ENCODE measurements at places on chromosomes 11 and 22.

DNA sequence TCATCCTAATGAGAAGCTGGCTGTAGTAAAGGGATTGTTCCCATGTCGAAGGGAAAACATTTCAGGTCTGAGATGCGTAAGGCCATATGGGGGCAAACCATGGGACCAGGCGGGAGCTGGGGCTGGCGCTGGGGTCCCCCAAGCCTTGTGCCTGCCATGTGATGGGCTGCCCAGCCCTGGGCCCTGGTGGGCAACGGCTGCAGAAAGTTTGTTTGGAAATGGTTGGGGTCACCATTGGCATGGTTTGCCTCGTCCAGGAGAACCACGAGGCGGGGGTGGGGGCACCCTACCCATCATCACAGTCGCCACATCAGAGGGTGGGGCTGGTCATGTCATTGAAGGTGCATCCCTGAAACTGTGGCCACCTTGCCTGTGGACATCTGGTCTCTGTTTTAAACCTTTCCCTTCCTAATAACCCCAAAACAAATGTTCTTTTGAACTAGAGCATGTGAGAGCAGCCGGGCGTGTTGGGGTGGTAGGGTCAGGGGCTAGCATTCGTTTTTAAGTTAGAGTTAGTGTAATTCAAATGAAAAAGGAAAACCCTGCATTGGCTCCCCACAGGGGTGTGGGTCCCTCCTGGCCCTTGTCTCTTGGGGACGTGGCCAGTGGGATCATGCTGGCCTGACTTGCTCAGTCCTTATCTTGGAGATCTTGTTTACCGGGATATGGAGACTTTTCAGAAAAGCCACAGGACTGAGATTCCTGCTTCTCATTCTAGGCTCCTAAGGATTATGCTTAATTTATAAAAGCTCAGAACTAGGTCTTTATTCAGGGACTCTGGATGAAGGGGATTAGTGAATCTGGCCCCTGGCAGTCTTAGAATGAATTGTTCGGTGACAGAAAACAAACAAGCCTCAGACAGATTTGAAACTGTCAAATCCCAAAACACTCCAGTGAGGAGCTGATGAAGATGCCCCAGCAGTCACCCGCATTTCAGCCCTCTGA is 98.5 kb downstream of the CTTN start:
- DNase-seq: no peak

GRCh38 chr11:66851698-66852465 is 5.0 kb upstream of the LRFN4 start:
- no peak for DNase-seq

DNA sequence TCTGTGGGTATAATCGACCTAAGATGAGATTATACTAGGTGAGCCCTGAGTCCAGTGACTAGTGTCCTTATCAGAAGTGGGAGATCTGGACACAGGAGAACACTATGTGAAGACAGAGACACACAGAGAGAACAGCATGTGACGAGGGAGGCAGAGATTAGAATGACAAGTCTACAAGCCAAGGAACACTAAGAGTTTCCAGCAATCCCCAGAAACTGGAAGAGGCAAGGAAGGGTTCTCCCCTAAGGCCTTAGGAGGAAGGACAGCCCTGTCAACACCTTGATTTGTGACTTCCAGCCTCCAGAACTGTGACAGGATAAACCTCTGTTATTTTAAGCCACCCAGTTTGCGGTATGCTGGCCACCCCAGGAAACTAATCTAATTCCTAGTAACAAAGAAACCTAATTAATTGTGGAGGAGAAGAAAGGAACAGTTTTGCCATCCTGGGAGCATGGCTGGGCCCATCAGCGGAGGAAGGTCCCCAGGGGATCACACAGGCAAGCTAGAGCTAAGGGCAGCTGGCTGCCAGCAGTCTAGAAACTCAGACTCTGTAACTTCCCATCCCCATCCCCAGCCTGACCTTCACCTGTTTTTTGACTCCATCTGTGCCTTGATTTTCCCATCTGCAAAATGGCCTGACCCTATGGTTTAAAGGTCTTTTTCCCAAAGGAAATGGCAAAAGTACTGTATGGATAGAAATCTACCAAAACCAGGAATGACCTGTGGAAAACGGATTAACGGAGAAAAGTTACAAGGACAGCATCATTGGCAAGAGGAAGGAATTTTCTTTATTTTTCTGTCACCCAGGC is 10.3 kb upstream of the THOC5 start:
- DNase-seq: no peak

- DNase-seq: no peak
Measured at GRCh38 chr22:46774253-46774979, 12.0 kb downstream of the TBC1D22A start.

- no peak for DNase-seq
Measured at GRCh38 chr22:46165977-46166376, 15.7 kb downstream of the PPARA start.

DNA sequence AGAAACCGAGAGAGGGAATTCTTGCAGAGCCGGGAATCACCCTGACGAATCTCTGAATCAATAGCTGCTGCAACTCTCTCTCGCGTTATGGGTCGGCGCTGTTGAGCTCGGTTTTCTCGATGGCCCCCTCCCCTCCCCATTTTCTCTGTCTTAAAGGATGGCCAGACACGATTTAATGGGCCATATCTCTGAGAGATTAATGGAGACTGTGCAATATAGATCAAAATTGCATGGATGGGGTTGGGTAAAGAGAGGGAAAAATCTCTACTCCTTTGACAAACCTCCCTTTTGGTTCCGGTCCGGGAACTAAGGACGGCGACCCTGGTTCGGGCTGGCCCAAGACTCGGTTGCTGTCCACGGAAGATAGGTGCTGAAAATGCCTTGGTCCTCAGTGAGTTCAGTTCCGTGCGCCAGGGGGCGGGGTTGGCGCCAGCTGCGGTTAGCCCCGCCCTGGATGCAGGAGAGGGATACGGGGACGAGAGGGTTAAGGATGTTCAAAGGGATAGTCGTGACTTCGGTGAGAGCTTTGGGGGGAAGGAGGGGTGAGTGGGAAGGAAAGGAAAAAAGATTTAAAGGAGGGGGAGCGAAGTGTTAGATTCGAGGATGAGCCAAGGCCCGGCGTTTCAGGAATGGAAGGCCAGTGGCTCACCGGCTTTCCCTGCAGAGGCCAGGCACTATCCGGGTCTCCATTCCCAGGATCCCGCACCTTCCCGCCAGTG is 103.6 kb upstream of the HSD17B12 start:
- DNase-seq: peak; percentile 65

DNA sequence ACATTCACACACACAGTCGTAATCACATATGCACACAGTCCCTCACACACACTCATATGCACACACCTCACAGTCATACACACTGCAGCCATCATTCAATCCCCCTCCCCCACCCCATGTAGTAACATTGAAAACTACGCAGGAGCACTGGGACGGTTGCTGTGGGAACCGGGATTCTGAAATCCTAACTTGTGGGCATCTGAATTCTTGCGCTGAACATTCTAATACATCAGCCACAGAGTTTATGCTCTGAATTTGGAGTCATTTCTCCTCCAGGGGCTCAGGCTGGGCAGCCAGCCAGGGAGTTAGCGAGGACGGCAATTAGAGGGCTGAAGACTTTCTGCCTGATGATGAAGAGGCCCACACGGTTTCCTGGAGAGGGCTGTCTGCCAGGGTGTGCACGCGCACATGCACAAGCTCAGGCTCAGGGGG is 32.7 kb downstream of the CD6 start:
- peak; percentile 51 for DNase-seq

DNA sequence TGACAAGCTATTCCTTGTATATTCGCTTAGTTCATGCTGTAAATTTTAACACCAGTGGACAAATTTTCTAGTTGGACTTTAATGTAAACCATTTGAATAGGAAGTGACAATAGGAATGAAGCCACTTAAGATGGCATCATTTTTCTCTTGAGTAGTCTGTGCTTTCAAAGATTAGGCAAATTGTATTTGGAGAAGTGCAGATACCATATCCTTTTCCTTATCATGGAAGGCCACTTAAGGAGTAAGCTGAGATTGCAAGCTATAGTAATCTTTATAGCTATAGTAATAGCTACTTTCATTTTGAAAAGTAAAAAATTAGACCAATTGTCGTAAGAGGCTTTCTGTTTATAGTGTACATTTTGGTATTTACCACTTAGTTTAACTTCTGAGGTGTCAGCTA is 12.8 kb downstream of the CAPRIN1 start:
- no peak for DNase-seq

DNA sequence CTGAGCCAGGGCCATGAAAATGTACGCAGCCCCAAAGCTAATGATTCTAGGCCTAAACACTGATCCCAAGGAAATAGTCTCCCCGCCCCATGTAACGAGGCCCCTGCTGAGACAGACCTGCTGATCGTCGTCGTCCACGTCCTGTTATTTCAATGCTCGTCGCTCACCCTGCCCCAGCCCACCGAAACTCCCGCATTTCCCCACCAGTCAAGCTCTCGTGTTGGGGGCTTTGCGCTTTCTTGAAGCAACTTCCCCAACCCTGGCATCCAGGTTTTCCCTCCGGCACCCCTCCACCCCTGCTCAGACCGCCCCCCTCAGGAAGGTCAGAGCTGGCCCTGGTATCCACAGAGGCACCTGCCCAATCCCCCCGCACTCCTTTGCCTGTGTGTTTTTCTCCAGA is 58.8 kb upstream of the LINC01488 start:
- no peak for DNase-seq

DNA sequence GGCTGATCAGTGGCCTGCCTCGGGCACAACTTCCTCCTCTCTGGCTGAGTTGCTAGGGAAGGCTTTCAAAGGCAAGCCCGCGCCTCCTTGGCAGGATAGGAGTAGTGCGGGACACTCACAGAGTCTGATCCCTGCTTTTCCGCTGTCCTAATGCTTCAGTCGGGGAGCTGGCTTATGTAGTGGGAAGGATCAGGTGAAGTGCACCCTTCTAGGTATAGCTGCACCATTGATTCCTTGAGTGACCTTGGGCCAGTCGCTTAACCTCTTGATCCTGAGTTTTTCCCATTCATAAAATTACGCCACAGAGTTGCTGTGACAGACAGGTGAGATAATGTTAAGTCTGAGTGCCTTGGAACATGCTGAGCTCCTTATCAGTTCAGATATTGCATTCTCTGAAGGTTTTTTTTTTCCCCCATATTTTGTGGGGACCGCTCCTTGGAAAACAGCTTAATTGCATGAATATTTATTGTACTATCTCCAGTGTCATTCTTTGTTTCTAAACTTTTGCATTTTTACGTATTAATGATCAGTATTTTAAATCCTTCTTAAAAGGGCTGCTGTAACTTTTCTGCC is 961 bp downstream of the IPO7 start:
- peak; percentile 50 for DNase-seq

GRCh38 chr22:42805016-42805997 is 51.8 kb downstream of the ARFGAP3 start:
- DNase-seq: peak; percentile 57

GRCh38 chr11:12229450-12230229 is 119.2 kb downstream of the MICAL2 start:
- DNase-seq: no peak

- DNase-seq: no peak
Measured at GRCh38 chr11:100888836-100889235, 201.7 kb downstream of the ARHGAP42 start.

DNA sequence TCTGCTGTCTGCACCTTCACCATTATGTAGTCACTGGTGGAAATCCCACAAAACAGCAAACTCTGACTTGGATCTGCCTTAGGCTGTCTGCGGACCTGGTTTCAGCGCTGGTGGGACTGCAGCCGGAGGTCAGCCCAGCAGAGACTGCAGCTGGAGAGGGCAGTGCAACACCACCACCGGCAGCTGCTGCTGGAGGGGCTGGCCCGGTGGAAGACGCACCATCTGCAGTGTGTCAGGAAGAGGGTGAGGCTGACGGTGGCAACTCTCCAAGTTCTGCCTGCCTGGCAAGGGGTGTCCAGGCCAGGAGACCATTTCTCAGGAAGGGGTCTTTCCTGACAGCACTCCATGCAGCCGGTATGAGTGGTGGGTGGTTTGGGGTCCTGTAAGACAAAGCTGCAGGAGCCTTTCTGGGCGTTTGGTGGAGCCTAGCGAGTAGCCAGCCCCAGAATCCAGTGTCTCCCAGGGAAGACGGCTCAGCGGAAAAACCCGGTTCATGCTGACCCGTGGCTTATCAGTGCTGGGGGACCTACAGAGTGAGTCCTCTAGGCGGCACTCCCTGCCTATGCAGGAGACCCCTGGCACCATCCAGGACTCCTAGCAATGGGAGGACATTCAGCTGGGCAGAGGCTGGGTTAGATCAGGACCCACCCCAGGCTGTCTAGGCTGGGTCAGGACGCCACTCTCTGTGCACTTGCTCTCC is 50.8 kb downstream of the PISD start:
- no peak for DNase-seq

DNA sequence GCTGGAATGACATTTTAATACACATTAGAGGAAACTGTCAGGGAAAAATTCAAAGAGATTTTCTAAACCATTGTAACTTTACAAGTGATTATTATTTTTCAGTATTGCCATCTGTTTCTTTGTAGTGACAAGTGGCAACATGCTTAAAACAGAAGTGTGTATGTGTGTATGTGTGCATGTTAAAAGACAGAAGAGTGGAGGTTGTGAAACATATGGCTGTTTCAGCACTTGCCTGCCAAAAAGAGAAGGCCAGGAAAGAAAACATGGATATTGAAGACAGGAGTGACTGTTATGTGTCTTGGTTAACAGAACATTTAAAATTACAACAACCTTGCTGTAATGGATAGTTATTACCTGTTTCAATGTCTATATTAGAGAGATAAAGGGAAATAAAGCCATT is 24.3 kb upstream of the VWA5A start:
- no peak for DNase-seq

DNA sequence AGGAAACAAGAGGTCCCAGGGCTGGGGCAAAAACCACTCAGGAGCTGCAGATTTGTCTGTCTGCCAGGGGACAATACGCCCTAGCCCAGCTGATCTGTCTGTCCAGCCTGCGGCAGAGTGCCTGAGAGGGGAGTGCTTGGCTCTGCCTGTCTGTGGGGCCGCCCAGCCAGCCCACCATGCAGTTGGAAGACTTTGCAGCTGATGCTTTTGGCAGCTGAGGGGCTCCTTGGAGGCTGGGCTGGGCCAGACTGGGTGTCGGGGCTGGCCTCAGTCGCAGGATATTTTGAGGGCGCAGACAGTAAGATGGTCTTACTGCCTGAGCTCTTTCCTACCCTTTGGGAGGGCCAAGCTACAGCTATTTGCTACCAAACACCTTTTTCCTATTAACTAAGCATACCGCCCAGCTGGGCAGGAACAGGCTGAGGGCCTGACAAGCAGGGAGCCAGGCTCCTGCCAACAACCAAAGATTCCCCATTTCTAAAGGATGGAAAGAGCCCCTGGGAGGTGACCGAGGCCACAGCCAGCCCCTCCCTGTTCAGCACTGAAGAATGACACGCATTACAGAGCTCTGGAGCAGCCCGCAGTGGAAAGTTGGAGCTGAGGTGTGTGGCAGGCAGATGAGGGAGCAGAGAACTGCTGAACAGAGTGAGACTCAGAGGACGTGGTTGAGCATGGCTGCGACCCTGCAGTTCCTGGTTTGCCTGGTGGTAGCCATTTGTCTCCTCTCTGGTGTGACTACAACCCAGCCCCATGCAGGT is at the start of gene FAM180B:
FAM180B (plus strand) TSS at position 581 of the 758 bp plus-strand sequence; CDS start at position 672, 91 bp downstream.
- DNase-seq: no peak

GRCh38 chr11:12692229-12693075 is 18.2 kb downstream of the TEAD1 start:
- peak; percentile 59 for DNase-seq

GRCh38 chr22:45205276-45205925 is 35.3 kb downstream of the KIAA0930 start:
- no peak for DNase-seq

- DNase-seq: no peak
Measured at GRCh38 chr22:27900153-27900552, 18.9 kb downstream of the PITPNB start.

Data from SJSA1 (cell line).